ENCODE measurements at places on chromosomes 2 and 18. TPM values are rescaled to one million over a fixed set of nuclear protein-coding genes. Genes with fewer than 3 reads are reported as not detected.

Gene INPP1
- 1.5 TPM for total RNA-seq

Gene EDAR
- total RNA-seq, result not detected

Gene TNFRSF11A
- 2.1 TPM for total RNA-seq

Gene SERPINB3
- total RNA-seq, result not detected

Gene CSRNP3
- 0.32 TPM for total RNA-seq

Gene ITGA6
- 65.3 TPM for total RNA-seq

Gene HTR2B
- total RNA-seq, result 0.13 TPM

Gene GCC2
- 24.7 TPM for total RNA-seq

Gene SPHKAP
- not detected for total RNA-seq

Gene UPP2
- not detected for total RNA-seq

Measured in SK-MEL-5 (cell line).